Ascending aorta (tissue), 2 donors: ENCODE measurements at places on chromosomes 2 and 18.

DNA sequence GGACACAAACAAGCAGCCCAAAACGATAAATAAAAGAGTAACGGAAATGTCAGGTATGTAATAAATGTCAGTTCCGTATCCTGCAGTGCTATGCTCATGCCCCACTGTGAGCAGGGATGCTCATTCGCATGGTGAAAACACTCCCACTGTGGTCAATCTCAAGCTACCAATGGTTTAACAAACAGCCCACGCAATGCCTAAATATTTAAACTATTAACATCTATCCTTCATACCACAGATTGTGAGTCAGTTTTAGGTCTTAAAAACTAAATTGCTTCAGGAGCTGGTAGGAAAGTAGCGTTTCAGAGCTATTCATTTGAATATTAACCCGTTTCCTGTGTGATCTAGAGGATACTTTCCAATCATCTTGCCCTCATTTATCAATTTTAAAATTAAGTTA lies 207.4 kb downstream of the TCF4 start:
- DNase-seq, result no peak

DNA sequence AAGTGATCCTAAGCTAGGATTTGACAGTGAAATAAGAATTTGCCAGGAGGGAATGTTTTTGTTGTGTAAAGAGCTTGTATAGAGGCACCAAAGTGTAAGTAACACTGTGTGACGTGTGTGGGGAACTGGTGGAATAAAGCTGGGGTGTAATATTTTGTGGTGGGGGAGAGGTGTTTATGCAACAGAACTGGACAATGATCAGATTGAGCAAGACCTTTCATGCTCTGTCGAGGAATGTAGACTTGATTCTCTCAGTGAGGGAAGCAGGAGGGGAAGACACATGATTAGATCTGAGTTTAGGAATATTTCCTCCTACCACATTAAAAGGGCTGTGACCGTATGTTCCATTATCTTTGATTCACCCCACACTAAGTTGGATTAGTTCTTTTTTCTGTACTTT lies 43.6 kb downstream of the EFEMP1 start:
- no peak for DNase-seq

- no peak for DNase-seq
Measured at GRCh38 chr18:37435150-37435867, 130.3 kb downstream of the CELF4 start.

GRCh38 chr2:127558911-127559310 lies 23.4 kb downstream of the MYO7B start:
- DNase-seq, result no peak

DNA sequence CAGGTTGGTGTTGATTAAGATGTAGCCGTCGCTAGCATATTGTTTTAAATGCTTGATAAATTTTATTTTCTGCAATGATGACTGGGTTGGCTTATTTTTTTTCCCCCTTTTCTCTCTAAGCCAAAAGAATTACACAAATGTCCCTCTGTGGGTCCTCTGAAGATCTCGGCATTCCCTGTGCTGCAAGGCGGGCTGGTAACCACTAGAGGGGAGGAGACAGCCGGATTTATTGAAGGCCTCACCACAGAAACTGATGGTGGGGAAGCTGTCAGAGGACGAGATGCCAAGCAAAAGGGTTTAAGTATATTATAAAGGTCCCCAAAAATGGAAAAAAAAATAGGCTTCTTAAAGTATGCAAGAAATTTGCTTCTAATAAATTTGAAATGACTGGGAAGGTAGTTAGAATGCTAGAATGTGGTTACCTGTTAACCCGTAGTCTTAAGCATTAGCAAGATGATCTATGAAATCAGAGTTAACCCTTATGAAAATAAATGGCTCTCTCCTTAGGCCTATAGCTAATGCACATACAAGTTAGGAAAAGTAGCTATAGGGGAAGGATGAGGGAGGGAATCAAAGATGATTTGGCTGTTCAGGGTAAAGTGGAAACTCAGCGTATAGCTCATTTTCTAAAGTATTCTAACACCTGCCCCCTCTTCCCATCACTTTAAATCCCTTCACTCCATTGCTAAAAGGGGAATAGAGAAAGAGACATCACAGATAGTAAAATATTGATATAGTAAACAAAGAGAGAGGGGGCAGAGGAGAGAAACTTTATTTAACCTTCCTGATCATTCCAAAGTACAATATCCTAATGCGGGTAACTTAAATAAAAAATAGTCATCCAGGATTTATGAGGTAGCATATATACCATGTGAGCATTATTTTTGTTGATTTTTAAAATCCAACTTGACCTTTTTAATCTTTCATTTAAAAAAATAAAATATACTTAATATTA lies 894.5 kb upstream of the POU3F3 start:
- DNase-seq, result no peak

- DNase-seq, result no peak
Measured at GRCh38 chr2:178233428-178233827, 39.1 kb downstream of the OSBPL6 start.

- DNase-seq, result no peak
Measured at GRCh38 chr2:241123816-241124536, 21.9 kb upstream of the MTERF4 start.

- DNase-seq, result no peak
Measured at GRCh38 chr18:51522338-51522737, 324.9 kb upstream of the MEX3C start.

DNA sequence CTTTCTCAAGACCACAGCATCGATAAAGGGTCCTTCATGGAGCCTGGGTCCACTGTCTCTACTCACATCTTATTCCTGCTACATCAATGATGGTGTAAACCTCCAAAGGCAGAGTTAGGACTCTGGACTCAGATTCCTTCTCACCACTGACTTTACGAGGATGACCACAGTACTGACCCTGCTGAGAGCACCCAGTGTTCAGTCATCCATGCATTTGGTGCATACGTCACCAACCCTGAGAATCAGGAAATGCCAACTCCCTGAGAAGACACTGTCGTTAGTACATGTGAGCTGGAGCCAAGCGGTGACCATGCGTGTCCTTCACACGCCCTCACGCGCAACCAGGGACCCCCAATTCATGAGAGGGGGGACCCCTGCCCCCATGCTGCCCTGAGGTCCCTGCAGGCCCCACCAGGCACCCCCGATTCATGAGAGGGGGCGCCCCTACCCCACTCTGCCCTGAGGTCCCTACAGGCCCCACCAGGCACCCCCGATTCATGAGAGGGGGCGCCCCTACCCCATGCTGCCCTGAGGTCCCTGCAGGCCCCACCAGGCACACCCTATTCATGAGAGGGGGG lies 178.4 kb upstream of the TPO start:
- DNase-seq, result no peak

DNA sequence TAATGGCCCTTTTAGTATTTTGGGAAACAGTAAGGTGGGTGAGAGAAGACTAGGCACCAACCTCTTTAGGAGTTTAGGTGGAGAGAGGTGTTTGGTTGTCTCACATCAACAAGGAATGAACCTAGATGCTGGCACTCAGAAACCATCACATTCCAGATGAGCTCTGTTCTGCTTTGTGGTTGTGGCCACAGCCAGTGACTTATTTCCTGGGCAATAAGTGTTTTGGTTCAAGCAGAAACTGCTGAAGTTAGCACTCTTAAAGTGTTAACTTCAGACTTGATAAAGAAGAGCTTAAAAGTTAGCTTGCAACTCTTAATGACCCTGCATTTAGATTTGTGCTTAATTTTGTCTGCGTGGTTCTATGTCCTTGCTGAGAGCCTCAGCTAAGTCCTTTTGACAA lies 929.2 kb downstream of the SLC4A3 start:
- DNase-seq, result no peak

DNA sequence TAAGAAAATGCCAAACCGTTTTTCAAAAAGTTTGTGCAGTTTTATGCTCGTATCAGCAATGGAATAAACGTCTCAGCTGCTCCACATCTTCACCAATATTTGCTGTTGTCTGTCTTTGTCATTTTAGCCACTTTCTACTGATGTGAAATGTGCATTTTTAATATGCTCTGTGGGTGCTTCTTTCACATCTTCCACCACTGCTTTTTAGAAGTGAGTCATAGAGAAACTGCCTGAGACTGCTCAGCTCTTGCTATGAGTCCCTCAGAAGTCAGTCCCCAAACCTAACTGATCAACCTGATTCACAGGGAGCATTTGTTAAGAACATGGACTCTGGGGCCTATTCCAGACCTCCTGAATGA lies 41.0 kb upstream of the EPC2 start:
- DNase-seq, result no peak

GRCh38 chr18:40531051-40531450 lies 1424.0 kb upstream of the PIK3C3 start:
- DNase-seq, result no peak
